ENCODE measurements at places on chromosomes 6 and 20.

DNA sequence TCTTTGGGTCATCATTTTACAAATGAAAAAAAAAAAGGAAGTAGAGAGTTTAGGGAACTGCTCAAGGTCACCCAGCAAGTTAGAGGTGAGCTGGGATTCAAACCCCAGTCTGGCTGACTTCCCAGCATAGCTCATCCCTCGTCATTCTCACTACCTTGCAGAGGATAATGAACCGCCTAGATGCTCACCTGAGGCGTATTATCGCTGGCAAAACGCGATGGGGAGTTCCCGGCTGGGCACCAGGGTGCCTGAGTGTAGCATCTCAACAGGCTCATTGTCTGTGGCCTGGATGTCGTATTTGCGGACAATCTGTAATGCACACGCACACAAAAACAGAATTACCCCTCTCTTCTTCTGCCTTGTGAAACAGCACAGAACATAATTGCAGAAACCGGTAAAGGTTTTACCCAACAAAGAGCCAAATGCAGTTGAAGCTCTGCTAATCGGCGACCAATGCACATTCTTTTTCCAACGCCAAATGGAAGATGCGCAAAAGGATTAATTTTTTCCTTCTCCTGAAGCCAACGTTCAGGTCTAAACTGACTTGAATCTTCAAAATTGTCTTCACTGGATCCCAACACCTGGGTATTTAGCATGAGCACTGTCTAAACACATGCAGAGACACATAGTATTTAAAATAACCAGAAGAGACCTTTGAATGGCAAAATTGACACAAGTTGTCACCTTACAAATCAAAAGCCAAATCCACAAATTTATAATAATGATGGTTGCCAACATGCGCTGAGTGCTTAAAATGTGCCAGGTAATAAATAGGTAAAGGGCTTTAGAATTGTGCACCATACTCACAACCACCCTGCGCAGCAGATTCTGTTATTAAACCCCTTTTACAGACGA lies 16.6 kb downstream of the CYP24A1 start:
- no peak for DNase-seq

DNA sequence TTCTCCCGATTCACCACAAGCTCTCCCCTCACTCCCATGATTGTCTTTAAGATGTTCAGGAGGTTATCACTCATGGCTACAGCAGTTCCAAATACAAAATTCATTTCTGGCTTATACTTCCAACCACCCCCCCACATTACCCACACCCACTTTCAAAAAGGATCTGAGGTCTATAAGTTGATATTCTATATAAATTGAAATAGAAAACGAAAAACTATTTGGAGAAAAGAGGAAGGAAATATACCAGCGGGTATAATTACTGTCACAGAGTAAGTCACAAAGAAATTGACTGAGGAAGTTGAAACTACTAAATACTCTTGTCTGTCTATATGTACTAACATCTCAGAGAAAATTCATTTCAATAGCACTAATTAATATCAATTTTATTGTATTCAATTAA lies 112.7 kb upstream of the TNFAIP3 start:
- no peak for DNase-seq

- no peak for DNase-seq
Measured at GRCh38 chr20:9611921-9612320, 97.5 kb downstream of the LAMP5 start.

GRCh38 chr20:43438578-43439316 lies 18.9 kb upstream of the SRSF6 start:
- DNase-seq, result no peak

DNA sequence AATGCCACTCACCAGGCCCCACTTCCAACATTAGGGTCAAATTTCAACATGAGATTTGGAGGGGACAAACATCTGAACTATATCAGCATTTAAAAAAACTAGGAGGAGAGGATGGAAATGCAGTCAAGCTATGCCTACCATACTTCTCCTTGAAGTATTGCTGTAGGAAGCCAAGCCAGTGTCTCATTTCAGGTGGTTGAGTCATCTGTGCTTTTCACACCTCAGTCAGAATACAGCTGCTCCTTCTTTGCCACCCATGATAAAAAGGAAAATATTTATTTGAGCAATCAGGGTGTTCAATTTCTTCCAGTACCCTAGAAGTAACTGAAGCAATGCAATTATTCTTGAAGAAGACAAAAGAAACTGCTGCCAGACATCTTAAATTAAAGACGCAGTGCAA lies 47.0 kb upstream of the EEF1E1 start:
- DNase-seq, result no peak

GRCh38 chr6:124319410-124319809 lies 515.7 kb downstream of the NKAIN2 start:
- no peak for DNase-seq
